ENCODE measurements at places on chromosomes 7 and 10. TPM values are rescaled to one million over a fixed set of nuclear protein-coding genes. Genes with fewer than 3 reads are reported as not detected.

MAGI2 gene
- 30.6 TPM for total RNA-seq

NRAP gene
- total RNA-seq = not detected

CLCN1 gene
- total RNA-seq = not detected

CRTAC1 gene
- total RNA-seq = not detected

TMEM225B gene
- total RNA-seq = 0.44 TPM

IFIT1B gene
- not detected for total RNA-seq

IQUB gene
- 0.57 TPM for total RNA-seq

CYP26C1 gene
- not detected for total RNA-seq

VWC2 gene
- total RNA-seq = not detected

MSMB gene
- total RNA-seq = not detected

ADCY1 gene
- total RNA-seq = 0.29 TPM

ACTL6B gene
- not detected for total RNA-seq

OR2A7 gene
- 0.22 TPM for total RNA-seq

NPY gene
- total RNA-seq = not detected

EPC1 gene
- 25.6 TPM for total RNA-seq

EDRF1 gene
- total RNA-seq = 17.9 TPM

PRR15 gene
- 0.43 TPM for total RNA-seq

PPA1 gene
- 256 TPM for total RNA-seq

PBLD gene
- 4.9 TPM for total RNA-seq

NUDT1 gene
- total RNA-seq = 26.2 TPM

CALHM1 gene
- total RNA-seq = not detected

CALHM3 gene
- total RNA-seq = not detected

LIPN gene
- not detected for total RNA-seq

Measured in placental pericyte (primary cell).